ENCODE measurements at places on chromosomes 3 and 15.

GRCh38 chr15:77251662-77252061 is 168.2 kb downstream of the PEAK1 start:
- DNase-seq, result no peak

GRCh38 chr3:11655196-11655928 is 11.6 kb upstream of the VGLL4 start:
- no peak for DNase-seq

DNA sequence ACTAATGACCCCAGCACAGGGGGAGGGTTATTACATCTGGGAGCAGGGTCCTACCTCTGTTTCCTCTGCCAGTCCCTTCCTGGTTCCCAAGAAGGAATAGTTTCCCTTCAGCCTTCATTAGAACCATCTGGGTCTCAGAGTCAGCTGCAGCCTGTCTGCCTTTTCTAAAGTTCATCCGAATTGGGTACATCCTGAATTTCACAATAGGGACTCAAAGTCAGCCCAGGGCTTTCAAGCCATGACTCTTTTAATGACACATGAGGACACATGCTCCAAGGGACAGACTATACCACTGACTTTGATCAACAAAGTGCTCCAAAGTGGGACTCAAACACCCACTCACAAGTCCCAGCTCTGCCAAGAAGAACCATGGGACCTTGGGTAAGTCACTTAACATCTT is 12.7 kb upstream of the CRABP1 start:
- no peak for DNase-seq

GRCh38 chr3:174100744-174101143 is 703.2 kb downstream of the NLGN1 start:
- no peak for DNase-seq

- DNase-seq, result no peak
Measured at GRCh38 chr3:192516820-192517219, 210.5 kb downstream of the FGF12 start.

GRCh38 chr3:140724856-140725812 is 47.3 kb downstream of the TRIM42 start:
- no peak for DNase-seq

- no peak for DNase-seq
Measured at GRCh38 chr3:194198938-194199337, 63.0 kb downstream of the HES1 start.

- no peak for DNase-seq
Measured at GRCh38 chr15:53160092-53160704, 370.1 kb upstream of the ONECUT1 start.

DNA sequence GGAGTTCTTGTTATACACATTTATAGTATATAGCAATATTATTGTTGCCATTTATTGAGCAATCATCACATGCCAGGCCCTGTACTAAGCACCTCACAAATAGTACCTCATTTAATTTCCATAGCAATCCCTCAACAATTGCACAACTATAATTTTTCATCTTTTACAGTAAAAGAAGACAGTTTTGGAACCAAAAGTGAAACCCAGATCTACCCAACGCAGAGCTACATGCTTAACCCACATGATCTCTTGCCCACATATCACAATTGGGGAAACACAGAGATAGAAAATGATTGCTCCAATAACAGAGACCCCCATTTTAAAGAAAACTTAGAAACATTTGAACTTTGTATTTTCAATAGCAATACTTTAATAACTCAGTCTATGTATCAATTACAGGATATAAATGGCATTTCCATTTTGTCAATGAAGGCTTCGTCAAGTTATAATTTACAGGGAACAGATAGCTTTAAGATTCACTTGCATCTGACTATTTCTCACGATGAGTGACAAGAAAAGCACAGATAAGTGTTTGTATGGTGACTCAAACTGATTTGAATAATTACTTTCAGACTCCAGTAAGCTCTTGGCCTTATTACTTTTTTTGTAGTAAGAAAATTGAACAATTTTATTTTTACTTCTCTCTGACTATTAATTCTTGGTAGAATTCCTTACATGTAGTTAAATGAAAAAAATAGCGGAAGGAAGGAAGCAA is 38.7 kb upstream of the CCDC50 start:
- DNase-seq, result peak; percentile 6

GRCh38 chr15:46408312-46408711 is 773.5 kb downstream of the SQOR start:
- DNase-seq, result no peak

- no peak for DNase-seq
Measured at GRCh38 chr15:91338766-91339165, 238.7 kb downstream of the SV2B start.

GRCh38 chr15:66071921-66072295 is 181.6 kb downstream of the MEGF11 start:
- DNase-seq, result no peak

GRCh38 chr3:126294211-126294808 is 62.9 kb downstream of the KLF15 start:
- DNase-seq, result no peak

GRCh38 chr15:37891766-37892368 is 42.6 kb upstream of the TMCO5A start:
- peak; percentile 5 for DNase-seq

DNA sequence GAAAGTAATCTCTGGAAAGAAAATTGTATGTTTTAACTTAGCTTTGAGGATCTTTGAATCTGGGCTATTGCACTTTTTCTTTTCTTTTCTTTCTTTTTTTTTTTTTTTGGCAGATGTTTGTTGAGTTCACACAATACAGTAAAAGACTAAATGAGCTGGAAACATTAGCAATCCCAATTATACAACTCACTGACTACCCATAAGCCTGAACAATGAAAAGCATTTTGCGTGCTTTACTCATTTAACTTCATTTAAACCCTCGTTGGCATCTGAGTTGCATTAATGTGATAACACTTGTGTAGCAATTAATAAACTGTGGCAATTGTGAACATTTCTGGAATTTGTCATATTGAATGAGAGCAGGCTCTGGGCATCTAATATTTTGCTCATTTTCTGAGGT is 269.4 kb upstream of the RBMS3 start:
- no peak for DNase-seq

- no peak for DNase-seq
Measured at GRCh38 chr15:89119489-89120478, 31.5 kb downstream of the ABHD2 start.

DNA sequence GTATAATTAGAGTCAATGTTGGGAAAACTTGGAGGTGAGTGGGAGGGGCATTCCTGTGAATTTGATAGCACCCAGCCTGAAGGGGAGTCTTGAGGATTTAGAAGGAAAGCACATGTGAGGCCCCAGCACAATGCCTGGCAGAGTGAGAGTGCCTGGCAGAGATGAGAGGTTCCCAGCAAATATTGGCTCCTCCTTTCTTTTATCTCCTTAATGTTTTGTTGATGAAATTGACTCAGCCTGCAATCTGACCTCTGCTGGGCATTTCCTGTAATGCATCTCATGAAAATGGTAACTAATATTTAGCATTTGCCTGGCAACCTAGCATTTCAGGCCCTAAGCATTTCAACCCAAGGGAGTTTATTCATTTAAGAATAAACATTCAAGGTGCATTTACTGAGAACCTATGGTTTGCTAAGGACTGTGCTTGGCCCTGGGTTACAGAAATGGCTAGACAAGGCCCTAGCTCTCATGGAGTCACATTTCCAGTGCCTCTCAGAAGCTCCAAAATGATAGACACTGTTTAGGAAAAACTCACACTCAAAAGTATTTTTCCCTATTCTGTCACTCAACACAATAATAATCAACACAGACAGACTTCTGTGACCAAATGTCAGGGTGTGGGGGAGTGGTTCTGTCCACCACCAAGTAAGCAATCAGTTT is 19.0 kb downstream of the PDHB start:
- peak; percentile 69 for DNase-seq

DNA sequence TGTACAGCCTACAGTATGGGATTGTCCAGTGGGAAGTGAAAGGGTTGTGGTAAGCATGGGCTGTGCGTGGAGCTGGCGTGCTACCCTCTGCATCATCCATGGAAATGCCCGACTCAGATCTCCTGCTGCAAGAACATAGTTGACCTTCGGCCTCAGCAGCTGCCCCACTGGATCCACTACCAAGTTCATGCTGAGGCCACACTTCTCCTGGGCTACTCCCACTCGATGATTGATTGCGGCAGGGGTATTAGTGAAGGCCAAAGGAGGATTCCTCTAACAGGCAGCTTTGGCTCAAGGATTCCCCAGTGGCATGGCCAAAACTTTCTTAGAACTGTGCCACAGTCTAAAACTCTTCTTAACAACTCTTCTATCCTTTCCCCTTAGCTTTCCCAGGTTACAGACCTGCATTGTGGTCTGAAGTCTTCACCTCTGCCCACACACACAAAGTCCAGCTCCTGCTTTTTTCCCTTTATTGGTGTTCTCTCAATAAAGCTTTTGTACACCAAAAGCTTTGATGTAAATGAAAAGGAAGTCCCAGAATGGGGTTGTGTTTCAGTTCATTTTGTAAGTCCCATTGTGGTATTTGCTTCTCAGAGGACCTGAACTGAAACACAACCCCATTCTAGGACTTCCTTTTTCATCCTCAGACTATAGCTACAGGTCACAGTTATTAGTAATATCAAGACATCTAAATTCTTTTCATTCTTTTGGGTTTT is 4.9 kb upstream of the TBC1D5 start:
- DNase-seq, result no peak

DNA sequence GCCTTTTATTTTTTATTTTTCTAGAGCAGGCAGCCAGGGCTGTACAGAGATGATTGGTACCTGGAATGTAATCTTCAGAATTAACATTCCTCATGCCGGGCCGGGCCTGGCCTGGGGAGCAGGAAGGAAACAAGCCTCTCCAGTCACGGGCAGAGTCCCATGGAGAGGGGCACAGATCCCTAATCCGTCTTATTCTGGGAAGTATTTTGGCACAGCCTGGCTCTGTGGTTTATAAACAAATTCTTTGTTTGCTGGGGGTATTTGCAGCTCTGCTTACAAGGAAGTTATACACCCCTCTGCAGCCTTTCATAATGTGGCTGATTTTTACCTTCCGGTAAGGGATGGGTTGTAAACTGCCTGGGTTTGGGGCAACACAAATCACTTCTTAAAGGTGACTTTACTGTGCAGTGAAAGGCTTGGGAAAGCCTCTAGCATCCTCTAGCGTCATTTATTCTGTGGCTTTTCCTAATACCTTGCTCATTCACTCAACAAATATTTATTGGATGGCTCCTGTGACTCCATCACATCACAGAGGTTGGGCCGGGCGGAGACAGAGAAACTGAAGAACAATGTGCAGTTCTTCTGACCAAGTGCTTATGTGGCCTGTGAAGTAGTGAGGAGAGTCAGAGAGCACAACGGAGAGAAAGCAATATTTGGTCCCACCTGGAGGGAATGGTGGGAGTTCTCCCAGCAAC is 2.7 kb downstream of the SLC6A20 start:
- DNase-seq, result no peak

- DNase-seq, result no peak
Measured at GRCh38 chr3:178982137-178982536, 89.5 kb downstream of the ZMAT3 start.

GRCh38 chr3:86794361-86795065 is 196.4 kb downstream of the VGLL3 start:
- DNase-seq, result no peak

DNA sequence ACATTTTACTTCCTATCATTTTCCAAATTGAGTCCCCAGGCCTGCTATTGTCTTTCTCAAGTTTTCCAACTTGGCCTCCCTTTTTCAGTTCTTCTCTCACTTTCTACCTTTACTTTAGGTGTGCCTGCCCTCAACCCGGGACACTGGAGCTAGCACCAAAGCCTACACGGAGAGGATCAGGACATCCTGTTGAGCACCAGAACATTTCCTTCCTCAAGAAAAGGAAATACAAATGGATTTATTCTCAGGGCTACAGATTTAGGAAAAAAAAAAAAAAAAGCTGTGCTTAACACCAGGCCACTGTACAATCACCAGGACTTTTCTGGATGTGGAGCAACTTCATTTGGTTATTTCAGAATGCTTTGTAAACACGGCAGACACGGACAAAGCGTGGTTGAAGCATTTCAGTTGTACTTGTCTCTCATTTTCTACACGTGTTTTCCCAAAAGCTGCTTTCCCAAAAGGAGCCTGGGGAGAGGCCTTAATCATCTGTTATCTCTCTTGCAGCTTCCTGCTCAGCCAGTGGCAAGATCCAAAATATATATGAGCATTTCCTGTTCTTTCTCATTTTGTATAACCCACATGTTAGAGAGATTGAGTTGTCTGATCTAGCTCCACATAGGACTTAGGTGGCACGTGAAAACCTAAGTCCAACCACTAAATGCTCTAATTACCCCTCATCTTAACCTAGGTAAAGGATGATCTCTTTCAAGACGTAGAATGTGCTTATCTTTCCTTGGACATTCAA is 15.5 kb upstream of the ATP1B3 start:
- no peak for DNase-seq

DNA sequence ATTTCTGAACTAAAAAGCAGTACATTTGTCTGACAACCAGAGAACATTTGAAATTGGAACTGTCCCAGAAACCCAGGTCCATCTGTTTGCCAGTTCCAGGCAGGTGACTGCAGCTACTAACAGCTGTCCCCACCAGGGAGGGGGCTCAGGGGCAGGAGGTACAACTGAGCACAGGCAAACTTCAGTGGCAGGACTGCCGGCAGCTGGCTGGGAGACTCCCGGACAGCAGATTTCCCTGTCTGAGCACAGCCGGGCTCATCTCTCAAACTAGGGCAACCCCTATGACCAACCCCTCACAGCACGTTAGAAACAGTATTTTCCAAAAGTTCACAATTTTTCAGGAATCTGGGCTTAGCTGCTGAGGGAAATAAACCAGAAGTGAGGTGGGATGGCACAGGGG is 88.8 kb downstream of the MEGF11 start:
- no peak for DNase-seq

DNA sequence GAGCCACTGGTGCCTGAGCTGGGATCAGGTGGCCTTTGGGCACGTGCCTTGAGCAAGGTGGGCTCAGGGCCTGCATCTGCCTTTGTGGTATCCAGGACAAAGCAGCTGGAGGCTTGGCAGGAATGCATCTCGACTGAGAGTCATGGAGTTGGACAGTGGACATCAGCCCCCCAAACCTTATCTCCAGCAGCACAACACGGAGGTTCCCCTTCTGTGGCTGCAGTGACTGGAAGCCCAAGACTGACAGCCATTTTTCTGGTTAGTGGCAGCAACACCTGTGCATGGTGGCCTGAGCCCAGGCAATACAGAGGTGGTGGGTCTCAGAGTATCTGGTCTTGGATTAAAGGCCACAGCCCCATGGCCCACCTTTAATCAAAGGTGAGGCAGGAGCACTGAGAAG is 27.8 kb upstream of the TSEN2 start:
- DNase-seq, result no peak

- no peak for DNase-seq
Measured at GRCh38 chr3:132033471-132033870, 1.3 kb downstream of the CPNE4 start.

GRCh38 chr15:50531766-50532165 is 14.7 kb downstream of the USP50 start:
- DNase-seq, result no peak

All from CD4-positive, alpha-beta T cell treated with Interleukin-2 at 100 ng/mL for 4 hours (primary cell).